ENCODE measurements at places on chromosomes 7 and 10. TPM values are rescaled to one million over a fixed set of nuclear protein-coding genes. Genes with fewer than 3 reads are reported as not detected.

DNA sequence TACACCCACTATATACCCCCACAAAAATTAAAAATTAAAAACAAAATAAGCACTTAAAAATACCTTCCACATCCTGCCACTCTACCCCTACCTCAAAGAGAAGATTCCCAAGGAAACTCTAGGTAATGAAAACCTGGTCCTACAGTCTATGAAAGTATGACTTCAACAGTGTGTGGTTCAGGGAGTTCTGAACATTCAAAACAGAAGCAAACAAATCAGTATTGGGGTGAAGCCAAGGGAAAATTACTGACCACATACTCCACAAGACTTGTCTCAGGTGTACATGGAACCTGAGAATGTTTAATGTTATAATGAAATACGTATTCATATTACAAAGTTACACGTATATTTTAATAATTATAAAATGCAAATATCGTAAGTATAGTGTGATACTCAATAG, 20.3 kb upstream of the LIPM start:
- DNase-seq: no peak

- no peak for DNase-seq
Observed at GRCh38 chr10:127925471-127926207, 18.7 kb downstream of the PTPRE start.

DNA sequence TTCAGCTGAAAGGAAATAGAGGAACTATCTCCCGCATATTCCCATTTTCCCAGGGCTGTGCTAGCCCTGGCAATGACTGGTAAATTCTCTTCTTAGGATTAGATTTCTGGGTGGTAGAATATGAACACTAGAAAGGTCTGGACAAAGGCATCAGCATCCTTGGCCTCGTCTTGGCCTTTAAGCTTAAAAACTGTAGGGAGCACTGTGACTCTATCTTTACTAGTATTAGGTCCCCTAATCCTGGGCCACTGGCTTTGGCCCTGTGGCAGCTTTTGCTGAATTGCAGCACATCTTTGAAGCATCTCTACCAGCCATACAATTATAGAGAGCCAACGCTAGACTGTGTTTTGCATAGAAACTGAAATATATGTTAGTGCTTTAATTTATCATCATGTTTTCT, 41.5 kb upstream of the EBLN1 start:
- DNase-seq: no peak

DNA sequence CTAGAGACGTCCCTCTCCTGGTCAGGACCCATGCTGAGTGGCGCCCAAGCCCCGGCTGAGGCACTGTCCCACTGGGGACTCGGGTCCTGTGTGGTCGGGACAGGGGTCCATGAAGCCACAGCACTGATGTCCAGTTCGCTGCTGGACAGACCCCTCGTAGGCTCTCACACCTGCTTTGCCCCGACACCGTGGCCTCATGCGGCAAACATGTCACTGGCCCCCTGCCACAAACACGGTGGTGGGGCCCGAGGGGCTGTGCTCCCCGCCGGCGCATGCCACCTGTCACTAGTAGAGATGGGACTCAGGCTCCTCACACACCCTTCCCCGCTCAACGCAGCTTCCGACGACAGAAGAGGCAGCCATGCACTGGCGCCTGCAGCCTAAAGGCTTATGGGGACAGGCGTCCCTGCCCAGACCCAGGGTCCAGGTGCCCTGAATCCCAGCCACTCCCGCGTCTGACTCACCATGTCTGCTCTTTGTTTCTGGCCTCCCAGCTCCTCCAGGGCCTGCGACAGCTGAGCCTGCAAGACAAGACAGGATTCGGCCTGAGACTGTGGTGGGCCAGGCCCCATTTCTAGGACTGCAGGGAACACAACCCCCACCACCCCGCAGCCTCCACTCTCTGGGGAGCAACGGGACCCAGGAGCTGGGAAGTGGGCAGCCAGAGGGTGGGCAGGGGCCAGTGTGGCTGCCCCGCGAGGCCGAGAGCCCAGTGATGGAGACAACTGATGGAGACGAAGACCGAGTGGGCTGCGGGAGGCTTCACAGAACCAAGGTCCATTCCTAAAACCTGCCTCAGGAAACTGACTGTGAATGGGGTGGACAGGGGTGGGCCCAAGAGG, 230.9 kb downstream of the MAD1L1 start:
- DNase-seq: peak; percentile 60

DNA sequence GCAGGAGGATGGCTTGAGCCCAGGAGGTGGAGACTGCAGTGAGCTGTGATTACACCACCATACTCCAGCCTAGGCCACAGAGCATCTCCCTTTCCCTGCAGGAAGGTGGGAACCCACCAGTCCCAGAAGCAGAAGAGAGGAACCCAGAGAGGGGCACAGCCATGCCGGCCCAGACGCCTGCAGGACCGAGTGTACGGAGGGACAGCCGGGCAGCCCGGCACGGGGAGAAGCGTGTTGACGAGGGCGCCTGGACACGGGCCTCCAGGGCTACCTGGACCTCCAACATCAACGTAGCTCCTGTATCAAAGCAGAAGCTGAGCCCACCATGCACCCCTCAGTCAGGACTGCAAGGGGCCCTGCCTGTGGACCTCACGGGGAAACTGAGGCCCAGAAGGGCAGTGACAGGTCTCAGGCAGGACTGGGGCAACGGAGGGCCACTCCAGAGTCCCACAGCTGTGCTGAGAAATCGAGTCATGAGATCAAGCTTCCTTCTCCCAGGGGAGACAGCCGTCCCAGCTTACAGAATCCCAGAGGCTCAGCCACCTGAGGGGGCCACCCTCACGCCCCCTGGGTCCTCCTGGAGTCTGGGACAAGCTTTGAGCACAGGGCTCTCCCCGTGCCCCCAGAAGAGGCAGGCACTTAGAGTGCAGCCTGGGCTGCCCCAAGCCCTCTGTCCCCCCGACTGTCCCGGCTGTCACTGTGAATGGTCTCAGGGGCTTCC, 43.1 kb downstream of the TNRC18 start:
- no peak for DNase-seq

GRCh38 chr7:111763221-111763801, 201.0 kb upstream of the IMMP2L start:
- no peak for DNase-seq

GRCh38 chr7:35906191-35906908, 105.5 kb downstream of the SEPTIN7 start:
- peak; percentile 72 for DNase-seq

The CLCN1 gene
- total RNA-seq: 0.10 TPM

The ZNF107 gene
- total RNA-seq: 16.8 TPM

The GPR37 gene
- total RNA-seq: not detected

The MBL2 gene
- not detected for total RNA-seq

Measured in natural killer cell treated with Interleukin-12 subunit alpha and Interleukin-12 subunit beta and Interleukin-15 and Interleukin-18, amount 100 ng/mL, for 72 hours (primary cell).